Esophagus squamous epithelium (tissue), 5 donors: ENCODE measurements at places on chromosomes 16 and 17.

- no peak for DNase-seq
Measured at GRCh38 chr17:64385187-64386083, 5.2 kb downstream of the PECAM1 start.

DNA sequence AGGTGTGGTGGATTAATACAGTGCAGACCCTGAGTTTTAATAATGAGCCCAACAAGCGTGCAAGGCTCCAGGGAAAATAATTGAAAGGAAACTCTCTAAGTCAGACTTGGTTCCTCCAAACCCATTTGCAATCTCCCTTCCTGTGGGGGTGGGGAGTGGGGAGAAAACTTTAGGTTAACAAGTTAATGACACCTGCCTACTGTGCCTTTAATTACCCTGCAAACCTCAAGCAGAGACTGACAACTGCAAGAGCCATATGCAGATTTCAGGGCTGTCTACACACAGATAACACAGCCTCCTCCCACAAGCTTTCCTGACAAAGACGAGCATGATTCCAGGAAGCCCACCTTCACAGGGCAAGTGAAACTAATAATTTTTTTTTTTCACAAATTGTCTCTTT lies 359.3 kb downstream of the HS3ST4 start:
- DNase-seq: no peak

GRCh38 chr17:9409878-9410277 lies 165.7 kb downstream of the STX8 start:
- DNase-seq: no peak

- no peak for DNase-seq
Measured at GRCh38 chr16:89798832-89799370, 17.5 kb downstream of the FANCA start.

DNA sequence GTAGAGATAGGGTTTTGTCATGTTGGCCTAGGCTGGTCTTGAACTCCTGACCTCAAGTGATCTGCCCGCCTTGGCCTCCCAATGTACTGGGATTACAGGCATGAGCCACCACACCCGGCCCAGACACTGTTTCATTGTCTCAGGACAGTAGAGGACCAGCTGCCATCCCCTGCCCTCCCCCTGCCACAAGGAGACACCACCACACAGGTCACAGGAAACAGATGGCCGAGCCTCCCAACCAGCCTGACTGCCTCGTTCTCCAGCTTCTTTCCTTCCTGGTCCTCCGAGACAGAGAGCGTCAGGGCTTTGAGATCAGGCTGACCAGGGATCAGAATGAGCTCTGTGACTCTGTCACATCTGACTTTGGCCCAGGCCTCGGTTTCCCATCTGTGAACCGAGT lies 20.8 kb upstream of the RNPS1 start:
- DNase-seq: no peak

DNA sequence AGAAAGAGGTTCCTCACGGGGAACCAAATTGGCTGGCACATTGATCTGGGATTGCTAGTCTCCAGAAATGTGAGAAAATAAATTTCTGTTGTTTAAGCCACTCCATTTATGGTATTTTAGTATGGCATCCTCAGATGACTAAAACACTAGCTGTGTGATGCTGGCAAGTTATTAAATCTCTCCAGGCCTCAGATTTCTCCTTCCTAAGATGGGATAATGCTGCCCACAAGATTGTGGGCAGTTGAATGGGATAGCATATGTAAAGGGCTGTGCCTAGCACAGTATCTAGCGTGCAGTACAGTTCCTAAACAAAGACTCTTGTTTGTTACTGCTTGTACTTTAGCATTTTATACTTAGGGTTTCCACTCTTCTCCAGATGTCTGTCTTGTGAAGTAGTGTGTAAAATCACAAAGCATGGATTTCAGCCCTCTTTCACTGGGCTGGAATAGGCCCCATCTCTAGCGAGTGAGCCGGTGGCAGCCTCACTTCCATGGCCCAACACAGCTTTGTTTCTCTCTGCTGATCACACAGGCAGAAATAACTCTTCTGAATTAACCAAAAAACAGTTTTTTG lies 38.2 kb upstream of the PHAF1 start:
- no peak for DNase-seq

DNA sequence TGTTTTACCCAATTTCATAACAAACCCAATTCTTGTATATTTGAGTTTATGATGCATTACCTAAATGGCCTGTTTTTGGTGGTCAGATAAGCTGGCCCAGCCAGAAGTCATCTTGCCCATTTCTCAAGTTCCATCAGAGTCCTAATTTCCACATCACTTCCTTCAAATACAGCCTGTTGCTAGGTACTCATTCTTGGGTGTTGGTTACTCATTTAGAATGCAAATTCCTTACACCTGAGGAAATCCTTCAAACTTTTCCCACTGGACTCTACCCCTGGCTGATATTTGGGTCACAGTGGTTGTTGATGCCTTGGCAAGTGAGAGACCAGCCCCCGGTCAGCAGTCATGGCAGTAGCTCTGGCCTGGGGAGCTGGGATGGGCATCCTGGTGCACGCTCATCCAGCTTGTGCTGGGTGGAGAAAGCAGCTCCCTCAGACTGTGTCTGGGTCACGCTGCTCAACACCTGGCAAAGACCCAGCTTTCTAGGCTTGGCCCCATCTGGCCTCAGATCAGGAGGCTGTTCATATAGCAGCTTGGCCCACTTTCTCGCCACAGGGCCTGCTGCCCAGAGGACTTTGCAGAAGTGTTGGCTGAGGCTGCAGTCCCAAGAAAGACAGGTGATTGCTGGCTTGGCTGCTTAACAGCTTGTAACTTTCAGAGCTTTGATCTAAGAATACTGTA lies 25.8 kb downstream of the WSB1 start:
- DNase-seq: no peak

DNA sequence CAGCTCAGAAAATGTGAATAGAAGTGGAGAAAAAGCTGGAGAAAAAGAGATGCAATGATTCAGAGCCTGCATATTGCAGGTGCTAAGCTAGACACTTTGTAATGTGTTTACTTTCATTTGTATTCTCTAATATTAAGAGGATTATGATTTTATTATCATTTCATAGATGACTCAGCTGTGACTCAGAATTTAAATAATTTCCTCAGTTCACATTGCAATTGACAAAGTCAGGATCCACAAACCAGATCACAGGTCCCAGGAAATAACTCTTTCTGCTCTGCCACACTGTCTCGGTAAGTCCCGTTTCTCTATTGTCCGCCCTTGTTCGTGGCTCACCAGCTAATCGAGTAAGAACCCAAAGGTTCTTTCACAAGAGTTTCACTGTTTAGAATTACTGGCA lies 235.4 kb upstream of the MON1B start:
- DNase-seq: no peak

GRCh38 chr17:35889241-35889640 lies 9.1 kb upstream of the CCL5 start:
- DNase-seq: no peak

DNA sequence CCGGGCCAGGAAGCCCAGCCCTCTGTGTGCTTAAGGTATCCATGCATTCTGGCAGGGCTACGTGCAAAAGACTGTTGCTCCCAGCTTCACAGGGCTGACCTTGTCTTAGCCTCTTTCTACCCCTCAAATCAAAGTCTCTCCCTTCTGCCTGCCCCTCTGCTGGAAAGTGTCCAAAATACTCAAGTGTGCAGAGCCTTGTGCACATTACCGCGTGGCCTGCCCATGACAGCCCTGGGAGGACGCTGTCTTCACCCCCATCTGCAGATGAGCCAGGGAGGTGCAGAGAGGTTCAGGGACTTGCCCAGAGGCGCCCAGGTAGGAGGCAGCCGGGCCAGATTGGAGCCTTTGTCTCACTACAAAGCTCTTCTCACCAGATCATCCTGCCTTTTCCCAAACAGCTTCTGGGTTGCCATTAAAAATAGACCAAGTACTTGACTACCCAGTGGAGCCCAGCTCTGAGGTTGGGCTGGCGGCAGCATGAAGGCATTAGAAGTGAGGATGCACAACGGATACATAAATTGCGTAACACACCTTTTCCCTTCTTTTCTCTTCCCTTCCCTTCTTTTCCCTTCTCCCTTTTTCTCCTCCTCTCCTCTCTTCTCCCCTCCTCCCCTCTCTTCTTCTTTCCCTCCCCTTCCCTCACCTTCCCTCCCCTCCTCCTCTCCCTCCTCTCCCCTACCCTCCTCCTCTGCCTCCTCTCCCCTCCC lies 3.5 kb downstream of the CACNG4 start:
- DNase-seq: no peak

DNA sequence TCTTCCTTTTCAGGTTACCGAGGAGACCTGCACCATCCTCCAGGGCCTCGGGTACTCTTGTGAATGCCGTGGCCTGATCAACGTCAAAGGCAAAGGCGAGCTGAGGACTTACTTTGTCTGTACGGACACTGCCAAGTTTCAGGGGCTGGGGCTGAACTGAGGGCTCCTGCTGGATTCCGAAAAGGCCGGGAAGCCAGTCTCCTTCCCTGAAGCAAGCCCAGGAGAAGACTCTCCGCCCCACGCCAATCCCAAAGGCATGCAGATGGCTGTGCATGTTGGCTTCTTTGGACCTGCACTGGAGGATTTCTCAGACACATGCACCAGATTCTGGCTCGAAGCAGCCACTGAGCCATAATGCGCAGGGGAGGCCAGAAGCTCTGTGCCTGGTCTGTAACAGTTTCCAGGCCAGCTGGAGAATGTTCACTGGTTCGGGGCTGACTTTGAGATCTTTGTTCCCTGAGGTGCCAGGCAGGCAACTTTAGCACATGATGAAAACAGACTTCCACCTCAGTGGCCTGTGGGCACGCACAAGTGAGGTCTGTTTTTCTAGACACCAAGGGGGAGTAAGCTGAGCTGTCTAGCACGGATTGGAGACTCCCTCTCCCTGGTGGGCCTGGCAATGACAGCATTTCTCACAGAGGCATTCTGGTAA lies 49.1 kb downstream of the ADCY7 start:
- DNase-seq: no peak

GRCh38 chr17:55673743-55674506 lies 48.7 kb downstream of the TMEM100 start:
- no peak for DNase-seq

DNA sequence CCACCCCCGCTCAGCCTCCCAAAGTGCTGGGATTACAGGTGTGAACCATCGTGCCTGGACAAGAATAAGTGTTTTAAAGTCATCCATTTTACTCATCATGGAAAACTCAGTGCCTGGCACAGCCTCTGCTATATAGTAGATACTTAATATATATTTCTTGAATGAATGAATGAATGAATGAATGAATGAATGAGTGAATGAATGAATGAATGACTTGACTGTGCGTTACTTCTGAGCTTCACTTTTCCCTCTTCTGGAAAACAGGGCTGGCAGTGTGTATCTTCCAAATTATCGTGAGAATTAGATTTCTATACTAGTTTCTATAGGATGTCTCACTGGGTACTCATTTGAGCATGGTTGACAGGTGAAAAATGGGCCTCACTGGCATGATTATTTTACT lies 307.3 kb upstream of the ERCC4 start:
- DNase-seq: no peak

DNA sequence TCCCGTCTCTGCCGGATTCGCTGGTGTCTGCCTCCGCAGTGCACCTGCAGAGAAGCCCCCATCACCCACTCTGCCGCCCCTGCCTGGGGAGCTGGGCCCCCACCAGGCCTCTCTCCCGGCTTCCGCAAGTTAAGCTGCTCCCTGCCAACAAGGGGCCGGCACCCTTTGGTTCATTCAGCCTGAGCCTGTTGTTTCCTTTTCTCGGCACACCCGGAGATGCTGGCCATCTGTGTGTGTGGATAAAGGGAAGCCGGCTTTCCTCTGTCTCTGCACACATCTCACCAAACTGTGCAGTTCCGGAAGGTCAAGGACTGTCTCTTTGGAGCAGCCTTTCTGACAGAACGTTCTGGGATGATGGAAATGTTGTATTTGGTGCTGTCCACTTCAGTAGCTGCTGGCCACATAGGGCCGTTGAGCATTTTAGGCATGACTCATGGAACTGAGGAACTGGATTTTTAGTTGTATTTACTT lies 6.8 kb downstream of the MAPK8IP3 start:
- DNase-seq: no peak

- no peak for DNase-seq
Measured at GRCh38 chr16:23269248-23269953, 32.7 kb upstream of the SCNN1B start.

DNA sequence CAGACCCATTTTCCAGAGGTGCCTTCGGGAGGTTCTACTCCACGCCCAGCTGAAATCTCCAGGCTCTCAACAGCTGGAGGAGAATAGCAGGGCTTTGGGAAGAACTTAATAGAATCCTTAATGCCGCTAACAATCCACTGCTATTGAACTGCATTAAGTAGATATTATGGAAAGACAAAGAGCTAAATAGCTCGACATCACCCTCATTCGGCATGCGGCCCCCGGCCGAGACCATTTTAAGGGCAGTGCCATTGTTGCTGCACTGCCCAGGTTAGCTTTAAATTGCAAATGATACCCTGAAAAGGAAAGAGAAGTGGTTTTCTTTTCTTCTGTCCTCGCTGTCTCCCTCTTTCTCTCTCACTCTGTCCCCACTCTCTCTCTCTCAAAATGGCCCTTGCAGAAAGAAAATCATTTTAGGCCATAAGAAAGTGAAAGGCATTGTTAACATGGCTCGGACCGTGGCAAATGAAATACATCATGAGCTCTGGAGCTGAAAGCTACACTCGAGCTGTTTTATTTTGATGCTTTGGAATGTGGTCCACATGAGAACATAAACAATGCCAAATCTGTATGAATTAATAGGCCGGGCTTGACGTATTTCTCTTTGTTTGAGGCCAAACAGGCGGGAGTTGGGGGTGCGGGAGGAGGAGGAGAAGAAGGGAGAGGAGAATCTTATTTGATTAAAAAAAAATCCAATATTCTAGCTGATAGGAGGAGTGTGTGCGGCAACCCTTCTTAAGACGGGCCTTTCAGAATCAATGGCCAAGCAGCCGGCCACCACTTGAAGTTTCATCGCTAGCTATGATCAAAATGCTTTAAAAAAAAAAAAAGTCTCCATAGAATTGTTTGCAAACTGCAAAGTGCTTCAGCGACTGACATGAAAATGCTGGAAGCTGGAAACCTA lies 298.8 kb upstream of the IRX3 start:
- no peak for DNase-seq

DNA sequence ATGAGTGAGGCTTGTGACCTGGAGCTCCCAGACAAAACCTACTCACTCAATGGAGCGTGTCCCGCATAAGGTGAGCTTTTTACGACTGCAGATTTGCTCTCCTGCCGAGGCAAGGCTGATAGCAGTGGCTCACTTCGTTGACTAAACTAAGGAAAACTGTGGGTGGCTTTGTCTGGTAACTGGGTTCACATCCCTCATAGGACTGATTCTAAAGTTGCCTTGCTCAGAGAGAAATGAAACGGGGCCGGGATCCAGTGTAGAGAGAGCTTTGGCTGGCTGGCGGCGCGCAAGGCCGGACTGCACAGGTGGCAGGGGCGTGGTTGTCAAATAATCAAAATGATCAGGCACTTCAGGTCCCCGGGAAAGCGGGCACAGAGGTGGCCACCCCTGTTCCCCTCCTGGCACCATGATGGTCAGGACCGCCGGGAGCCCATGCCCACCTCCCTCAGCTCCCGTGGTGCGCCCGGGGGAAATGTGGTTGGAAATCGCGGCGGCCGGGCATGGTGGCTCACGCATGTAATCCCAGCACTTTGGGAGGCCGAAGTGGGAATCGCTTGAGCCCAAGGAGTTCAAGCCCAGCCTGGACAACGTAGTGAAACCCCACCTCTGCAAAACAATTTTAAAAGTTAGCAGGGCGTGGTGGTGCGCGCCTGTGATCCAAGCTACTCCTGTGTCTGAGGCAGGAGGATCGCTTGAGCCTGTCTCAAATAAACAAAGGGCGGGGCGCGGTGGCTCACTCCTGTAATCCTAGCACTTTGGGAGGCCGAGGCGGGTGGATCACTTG lies 26.6 kb upstream of the OR1F1 start:
- DNase-seq: no peak

GRCh38 chr17:43714465-43715149 lies 44.0 kb downstream of the SOST start:
- DNase-seq: no peak
